MCF 10A (cell line): ENCODE measurements at places on chromosomes 5 and 9. TPM values are rescaled to one million over a fixed set of nuclear protein-coding genes. Genes with fewer than 3 reads are reported as not detected.

Gene FEM1C
- total RNA-seq = 10.3 and 12.2 TPM in 2 replicates

Gene SAXO1
- not detected in 2 replicates for total RNA-seq

Gene LHX3
- 0.22 and 0.26 TPM in 2 replicates for total RNA-seq

Gene SLC22A4
- 13.5 and 17.5 TPM in 2 replicates for total RNA-seq

GRCh38 chr5:122756264-122756911 lies 18.5 kb upstream of the SNX2 start:
- H3K4me1 ChIP-seq = peaks cover 39% of the 10 kb centered on the region
- peak; percentile 86 for DNase-seq
- peaks cover under 1% of the 10 kb centered on the region for H3K36me3 ChIP-seq

GRCh38 chr9:131845305-131846298 lies 105.7 kb upstream of the RAPGEF1 start:
- no peaks in the 10 kb centered on the region for H3K36me3 ChIP-seq
- no peak for DNase-seq

DNA sequence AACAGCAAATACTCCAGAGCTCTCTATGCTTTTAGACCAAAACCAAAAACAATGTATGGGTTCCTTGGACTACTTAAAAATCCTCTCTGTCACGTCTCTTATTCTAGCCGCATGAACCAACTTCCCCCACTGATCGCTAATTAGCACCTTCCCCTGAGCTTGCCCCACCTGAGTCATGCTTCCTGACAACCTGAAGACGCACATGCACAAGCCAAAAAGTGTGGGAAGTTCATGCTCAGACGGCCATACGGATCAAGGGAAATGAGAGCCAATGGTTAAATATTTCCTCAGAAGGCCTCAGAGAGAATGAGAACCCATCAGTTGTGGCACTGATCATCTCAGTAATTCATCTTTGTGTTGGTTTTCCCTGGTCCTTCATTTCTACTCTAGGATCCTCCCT lies 199.7 kb downstream of the BNC2 start:
- DNase-seq = no peak
- H3K27ac ChIP-seq = no peak overlapping the region
- no peaks in the 10 kb centered on the region for H3K36me3 ChIP-seq

GRCh38 chr5:53454719-53455000 lies 25.8 kb upstream of the FST start:
- H3K4me3 ChIP-seq = no peak overlapping the region
- DNase-seq = no peak
- no peak overlapping the region for H3K27ac ChIP-seq
- H3K4me1 ChIP-seq = no peaks in the 10 kb centered on the region
- H3K27me3 ChIP-seq = no peaks in the 10 kb centered on the region

DNA sequence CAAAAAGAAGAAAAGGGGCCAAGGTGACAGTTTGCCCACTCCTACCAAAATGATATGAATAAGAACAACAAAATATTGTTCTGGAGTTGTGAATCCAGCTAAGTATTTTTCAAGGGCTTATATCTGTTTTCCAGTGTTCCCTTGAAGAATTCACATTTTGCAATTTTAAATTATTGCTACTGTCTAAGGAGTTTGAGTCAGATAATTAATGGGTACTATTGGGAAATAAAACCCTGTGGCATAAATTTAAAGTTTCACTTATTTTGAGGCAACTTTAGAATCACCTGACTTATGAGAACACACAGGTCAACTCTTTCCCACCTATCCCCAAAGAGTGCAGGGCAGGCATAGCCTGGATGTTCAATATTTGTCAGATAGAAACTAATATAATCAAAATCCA lies 188.0 kb upstream of the GHR start:
- DNase-seq = peak; percentile 21
- no peaks in the 10 kb centered on the region for H3K27me3 ChIP-seq
- H3K36me3 ChIP-seq = no peaks in the 10 kb centered on the region
- peaks cover 13% of the 10 kb centered on the region for H3K4me1 ChIP-seq
